ENCODE measurements at places on chromosomes 3 and 15.

- DNase-seq = no peak
Observed at GRCh38 chr3:97949743-97950142, 22.5 kb downstream of the RIOX2 start.

- no peak for DNase-seq
Observed at GRCh38 chr3:19934098-19934566, at the start of gene EFHB. EFHB (minus strand) TSS chr3:19934217; CDS start chr3:19934018, 199 bp downstream.

GRCh38 chr3:164687211-164687610 is 391.1 kb downstream of the SI start:
- DNase-seq = no peak

DNA sequence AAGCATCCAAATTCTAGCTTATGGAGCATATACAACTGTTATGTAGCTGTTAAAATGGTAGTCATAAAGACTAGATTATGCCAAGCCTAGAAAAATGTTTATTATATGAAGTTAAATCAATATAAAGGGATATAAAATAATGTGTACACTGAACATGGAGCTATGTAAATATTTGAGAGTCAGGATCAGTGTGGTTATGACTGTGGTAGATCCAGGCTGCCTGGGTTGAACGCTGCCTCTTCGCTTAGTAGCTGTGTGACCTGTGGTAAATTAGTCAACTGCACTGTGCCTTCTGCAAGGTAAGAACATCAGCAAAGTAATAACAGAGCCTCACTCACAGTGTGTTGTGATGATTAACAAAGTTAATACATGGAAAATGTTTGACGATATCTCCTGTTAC is 212.2 kb downstream of the RBMS3 start:
- DNase-seq = no peak

GRCh38 chr3:160398820-160399124 is 253 bp downstream of the IFT80 start:
- DNase-seq = no peak

DNA sequence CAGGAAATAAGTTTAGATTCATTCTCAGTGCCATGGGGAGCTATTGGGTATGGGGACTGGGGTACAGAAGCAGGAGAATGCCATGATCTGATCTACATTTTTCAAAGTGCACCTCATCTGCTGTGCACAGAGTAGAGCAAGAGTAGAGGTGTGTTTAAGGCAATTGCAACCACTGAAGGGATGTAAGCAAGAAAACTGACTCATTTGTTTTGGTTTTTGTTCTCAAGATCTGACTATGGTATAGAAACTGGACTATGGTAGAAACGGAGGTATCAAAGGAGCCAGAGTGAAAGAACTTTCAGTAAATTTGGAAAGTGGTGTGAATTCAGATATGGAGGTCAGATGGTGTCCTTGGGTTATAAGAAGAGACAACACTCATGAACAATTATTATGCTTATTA is 86.2 kb upstream of the CMSS1 start:
- no peak for DNase-seq

DNA sequence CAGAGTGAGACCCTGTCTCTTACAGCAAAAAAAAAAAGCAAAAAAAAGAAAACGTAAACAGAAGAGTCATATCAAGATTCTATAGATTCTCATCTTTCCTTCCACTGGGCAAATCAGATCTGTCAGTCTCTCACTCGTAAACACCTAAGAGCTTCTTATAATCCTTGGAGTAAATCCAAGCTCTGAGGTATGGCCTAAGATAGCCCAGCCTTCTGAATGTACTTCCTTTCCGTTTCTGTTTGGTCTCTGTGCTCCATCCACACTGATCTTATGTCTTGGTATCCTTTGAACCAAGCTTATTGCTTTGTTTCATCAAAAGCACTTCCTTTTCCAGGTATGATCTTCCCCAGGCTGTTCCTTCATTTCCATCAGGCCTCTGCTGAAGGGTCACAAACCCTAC is 137.8 kb downstream of the CADPS start:
- DNase-seq = no peak

- DNase-seq = no peak
Observed at GRCh38 chr3:186221760-186222378, 113.0 kb upstream of the ETV5 start.

DNA sequence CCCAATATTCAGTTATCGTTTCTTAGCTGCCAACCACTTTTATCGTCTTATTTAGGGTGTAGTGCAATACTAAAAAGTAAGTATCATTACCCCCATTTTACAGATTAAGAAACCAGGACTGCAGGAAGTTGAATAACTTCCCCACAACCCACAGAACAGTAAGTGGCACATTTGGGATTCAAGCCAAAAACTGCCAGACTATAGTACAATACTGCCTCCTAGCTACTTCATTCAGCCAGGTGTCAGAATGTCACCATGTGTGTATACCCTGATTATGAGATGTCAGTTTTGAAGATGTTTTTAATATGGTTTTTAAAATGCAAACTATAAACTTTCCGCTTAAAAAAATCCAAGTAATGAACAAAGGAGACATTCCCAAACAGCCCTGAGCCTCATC is 74.2 kb upstream of the PROK2 start:
- DNase-seq = no peak

GRCh38 chr15:90402223-90402622 is 14.2 kb downstream of the IQGAP1 start:
- no peak for DNase-seq

- DNase-seq = peak; percentile 5
Observed at GRCh38 chr15:73570355-73571032, 62.7 kb downstream of the NPTN start.

DNA sequence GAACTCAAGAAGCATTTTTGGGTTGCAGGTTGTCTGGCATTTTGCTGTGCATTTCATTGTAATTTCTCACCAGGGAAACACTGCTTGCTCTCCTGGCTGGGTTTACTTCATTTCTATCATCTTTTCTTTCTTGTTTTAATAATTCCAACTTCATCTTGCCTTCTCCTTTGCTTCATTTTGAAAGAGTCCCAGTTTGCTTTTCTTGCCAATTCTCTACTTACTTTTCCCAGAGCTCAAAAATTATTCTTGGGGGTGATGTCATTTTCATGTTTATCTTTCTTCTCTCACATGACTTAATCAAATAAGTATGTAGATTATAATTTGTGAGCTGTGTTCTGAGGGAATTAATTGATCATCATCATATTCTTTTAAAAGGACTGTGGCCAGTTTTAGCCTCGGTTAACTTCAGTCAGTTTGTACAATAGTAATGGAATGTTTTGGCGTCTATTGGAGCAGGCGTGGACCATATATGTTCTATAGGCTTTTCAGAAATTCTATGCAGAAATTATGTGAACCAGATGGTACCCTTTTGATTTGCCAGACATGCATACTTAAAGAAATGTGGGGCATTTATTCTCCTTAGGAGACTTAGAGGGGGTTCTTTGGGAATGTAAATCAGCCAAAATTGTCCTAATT is 30.1 kb downstream of the SH3GL3 start:
- no peak for DNase-seq

GRCh38 chr3:195195321-195196209 is 75.4 kb downstream of the XXYLT1 start:
- no peak for DNase-seq

DNA sequence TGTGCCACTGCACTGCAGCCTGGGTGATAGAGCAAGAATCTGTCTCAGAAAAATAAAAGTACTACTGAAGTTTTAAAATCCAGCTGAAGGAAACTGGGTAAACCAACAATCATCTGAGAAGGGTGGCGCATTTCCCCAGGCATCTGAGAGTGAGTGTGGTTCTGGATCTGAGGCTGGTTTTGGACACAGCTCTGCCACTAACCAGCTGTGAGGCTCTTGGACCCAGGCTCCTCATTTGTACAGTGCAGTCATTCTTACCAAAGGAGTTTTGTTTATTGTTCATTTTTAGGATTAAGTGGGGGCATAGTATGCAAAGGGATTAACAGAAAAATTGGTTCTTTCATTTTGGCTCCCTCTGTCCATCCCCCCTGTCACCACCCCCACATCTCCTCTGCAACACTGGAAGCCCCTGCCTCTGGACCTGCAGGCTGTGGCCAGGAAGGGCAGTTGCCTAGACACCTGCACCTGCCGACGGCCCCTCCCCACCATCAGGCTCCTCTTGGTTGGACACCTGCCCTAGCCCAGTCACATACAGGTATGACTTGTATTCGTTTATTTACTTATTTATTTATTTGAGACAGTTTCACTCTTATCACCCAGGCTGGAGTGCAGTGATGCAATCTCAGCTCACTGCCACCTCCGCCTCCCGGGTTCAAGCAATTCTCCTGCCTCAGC is 8.8 kb downstream of the NUP210 start:
- no peak for DNase-seq

DNA sequence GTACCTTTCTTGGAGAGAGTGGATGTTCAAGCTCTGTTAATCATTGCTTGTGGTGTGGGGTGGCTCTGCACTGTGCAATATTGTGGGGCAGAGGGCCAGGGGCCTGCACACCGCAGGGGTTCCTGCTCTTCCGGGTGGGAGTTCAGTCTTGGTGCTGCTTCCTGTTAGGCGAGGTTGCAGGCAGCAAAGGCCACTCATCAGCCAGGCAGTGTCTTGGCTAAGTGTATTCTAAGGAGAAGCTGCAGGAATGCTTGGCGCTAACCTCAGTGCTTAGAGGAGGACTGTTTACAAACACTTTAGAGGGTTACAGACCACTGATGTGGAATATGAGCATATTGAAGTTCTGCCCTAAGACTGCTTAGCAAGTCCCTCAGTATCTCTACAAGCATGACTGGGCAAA is 81.7 kb downstream of the CEP63 start:
- no peak for DNase-seq

GRCh38 chr3:8524249-8524648 is 22.6 kb downstream of the LMCD1 start:
- no peak for DNase-seq

GRCh38 chr15:63880744-63881143 is 47.0 kb upstream of the HERC1 start:
- no peak for DNase-seq

GRCh38 chr3:113297287-113297686 is 85.9 kb downstream of the BOC start:
- DNase-seq = no peak

GRCh38 chr3:5462086-5462485 is 274.6 kb downstream of the EDEM1 start:
- DNase-seq = no peak

- no peak for DNase-seq
Observed at GRCh38 chr3:193229851-193230420, 11.1 kb upstream of the PLAAT1 start.

GRCh38 chr3:152540120-152540519 is 271.4 kb downstream of the MBNL1 start:
- DNase-seq = no peak

- no peak for DNase-seq
Observed at GRCh38 chr3:141258973-141259372, 27.3 kb downstream of the PXYLP1 start.

DNA sequence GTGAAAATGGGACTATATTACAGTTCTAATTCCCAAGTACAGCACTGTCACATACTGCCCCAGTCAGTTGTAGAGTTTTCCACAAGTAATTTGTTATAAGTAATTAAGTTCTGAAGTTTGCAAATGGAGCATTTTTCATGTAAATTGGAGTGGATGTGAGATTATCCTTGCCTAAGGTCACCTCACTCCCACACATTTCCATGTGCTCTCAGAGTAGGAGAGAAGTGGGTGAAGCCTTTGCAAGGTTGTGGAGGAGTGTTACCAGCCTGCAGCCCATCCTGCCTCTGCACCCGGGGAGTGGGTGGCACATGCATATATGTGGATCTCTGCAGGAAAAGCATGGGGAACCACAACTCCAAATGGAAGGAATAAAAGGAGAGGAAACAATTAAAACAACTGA is 169.8 kb downstream of the CD47 start:
- DNase-seq = no peak

- DNase-seq = no peak
Observed at GRCh38 chr3:53862241-53862640, 15.9 kb downstream of the IL17RB start.

DNA sequence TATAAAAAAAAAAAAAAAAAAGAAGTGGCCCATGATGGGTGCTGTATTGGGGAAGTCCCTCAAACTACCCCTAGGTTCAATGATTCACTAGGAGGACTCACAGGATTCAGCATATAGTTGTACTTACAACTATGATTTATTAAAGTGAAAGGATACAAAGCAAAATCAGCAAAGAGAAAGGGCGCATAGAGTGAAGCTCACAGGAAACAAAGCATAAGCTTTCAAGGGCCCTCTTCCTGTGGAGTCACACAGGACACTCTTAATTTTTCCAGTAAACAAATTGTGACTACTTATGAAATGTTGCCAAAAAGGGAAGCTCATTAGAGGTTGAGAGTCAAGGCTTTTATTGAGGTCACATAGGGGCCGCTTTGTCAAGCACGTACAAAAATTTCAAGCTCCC is 153.7 kb upstream of the GAP43 start:
- DNase-seq = no peak

GRCh38 chr3:41126961-41127360 is 72.3 kb upstream of the CTNNB1 start:
- no peak for DNase-seq

GRCh38 chr3:123229145-123229544 is 27.4 kb downstream of the SEC22A start:
- DNase-seq = no peak

- no peak for DNase-seq
Observed at GRCh38 chr3:4680227-4680691, 187.1 kb downstream of the ITPR1 start.

Data from activated T-cell treated with anti-CD3 and anti-CD28 coated beads, Interleukin-2, amount 50 U/mL, for 72 hours (primary cell).